ENCODE measurements at places on chromosomes 7 and 10. TPM values are rescaled to one million over a fixed set of nuclear protein-coding genes. Genes with fewer than 3 reads are reported as not detected.

The LRRD1 gene
- not detected for total RNA-seq

DNA sequence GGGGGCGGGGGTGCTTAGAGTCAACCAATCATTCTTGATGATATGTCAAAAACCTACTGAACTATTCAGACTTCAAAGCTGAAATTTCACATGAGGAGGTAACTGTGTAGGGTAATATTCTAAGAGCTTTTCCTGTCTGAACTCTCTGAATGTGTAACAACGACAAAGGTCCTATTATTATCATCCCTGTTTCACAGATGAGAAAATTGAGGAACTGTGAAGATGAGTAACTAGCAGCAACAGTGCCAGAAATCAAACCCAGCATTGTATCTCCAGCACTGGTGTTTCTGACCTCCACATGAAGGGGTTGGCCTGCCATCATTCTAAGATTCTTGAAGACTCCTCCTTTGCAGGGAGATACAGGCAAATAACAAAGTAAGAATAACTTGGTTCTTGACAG is 294.7 kb upstream of the AOAH start:
- no peak overlapping the region for H3K4me3 ChIP-seq
- H3K27me3 ChIP-seq = no peaks in the 10 kb centered on the region
- no peaks in the 10 kb centered on the region for H3K36me3 ChIP-seq
- DNase-seq = no peak
- no peaks in the 10 kb centered on the region for H3K4me1 ChIP-seq

DNA sequence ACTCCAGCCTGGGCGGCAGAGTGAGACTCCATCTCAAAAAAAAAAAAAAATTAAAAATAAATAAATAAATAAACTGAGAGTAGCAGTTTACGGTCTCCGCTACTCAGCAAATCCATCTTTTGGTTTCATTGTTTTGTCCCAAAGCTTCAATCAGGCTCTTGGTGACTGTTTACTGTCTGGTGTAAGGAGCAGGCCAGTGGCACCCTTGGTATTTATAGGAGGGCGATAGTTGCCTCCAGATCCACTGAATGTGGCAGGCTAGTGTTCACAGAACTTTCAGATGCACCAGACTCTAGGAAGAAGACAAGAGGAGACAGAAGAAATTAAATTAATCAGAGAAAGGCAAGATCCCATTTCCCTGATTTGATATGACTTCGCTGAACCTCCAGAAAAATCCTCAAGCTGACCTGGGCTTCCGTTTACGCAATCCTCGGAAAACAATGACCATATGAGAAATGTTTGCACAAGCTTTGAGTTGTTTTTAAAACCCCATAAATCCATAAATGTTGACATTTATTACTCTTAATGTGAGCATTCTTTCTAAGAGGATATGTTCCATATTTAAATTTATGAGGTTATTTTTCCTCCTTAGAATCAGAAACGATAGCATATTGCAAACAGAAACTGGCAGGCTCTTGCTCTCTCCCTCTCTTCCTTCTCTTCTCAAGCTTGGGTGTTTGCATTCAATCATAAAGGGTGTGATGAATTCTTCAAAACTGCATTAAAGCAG is 7.1 kb upstream of the MUC3A start:
- H3K4me1 ChIP-seq = no peaks in the 10 kb centered on the region
- no peaks in the 10 kb centered on the region for H3K36me3 ChIP-seq
- no peak for DNase-seq
- H3K27ac ChIP-seq = no peak overlapping the region

The MYO1G gene
- 94.2 TPM for total RNA-seq

The THSD7A gene
- not detected for total RNA-seq

DNA sequence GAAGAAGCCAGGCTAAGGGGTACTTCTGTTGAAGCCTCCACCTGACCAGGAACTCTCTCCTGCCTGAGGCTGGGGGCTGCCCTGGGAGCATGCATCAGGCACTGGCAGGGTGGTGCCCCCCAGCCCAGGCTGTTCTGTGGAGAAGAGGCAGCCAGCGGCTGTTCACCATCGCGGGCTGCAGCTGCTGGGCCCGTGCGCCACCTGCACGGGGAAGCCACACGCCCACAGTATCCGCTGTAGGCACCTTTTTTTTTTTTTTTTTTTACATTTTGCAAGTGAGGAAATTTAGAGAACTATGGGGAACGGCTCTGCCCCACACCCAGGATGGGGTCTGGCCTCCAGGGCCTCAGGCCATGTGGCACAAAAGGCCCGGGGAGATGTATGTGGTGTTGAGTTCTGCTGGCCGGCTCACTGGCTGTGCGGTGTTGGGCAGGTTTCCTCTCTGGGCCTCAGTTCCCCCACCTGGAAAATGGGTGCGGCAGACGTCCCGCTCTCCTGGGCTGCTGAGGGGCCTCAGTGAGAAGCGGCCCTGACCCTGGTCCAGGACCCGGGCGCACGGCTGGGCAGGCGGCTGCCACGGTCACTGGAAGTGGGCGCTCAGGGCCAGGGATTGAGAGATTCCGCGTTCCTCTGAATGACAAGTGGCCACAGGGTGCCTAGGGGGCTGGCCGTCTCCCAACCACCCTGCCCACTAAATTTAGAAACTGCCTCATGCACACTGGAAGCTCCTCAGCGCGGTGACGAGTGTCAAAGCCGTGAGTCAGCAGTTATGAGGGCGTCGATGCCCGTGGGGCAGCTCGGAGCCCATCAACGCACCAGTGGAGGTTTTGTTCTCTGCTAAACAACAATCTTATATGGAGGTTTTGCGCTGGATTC is 8.8 kb upstream of the INTS1 start:
- no peak overlapping the region for H3K27ac ChIP-seq
- DNase-seq = peak; percentile 66
- no peaks in the 10 kb centered on the region for H3K36me3 ChIP-seq
- peaks cover 20% of the 10 kb centered on the region for H3K4me1 ChIP-seq

DNA sequence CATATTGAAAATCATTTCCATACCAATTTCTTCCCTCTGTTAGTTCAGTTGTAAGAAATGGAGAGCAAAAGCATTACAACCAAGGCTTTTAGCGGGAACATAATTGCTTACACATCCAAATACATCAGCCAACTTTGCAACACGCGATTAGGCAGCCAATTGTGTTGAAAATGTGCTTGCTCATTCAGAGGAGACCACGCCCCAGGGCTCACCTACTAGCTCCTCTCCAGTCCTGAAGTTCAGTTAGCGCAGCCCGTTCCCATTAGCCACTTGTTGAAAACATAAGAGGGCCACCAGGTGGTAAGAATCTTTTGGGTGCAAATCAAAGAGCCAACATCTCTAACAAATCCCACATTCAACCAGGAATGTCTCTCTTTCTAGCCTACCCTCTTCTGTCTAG is 213.2 kb upstream of the MDFIC start:
- H3K4me1 ChIP-seq = no peaks in the 10 kb centered on the region
- H3K36me3 ChIP-seq = no peaks in the 10 kb centered on the region
- H3K27me3 ChIP-seq = no peaks in the 10 kb centered on the region
- no peak for DNase-seq
- no peak overlapping the region for H3K27ac ChIP-seq

All from CD4-positive, alpha-beta memory T cell (primary cell).